ENCODE measurements at places on chromosomes 6 and 20. TPM values are rescaled to one million over a fixed set of nuclear protein-coding genes. Genes with fewer than 3 reads are reported as not detected.

DNA sequence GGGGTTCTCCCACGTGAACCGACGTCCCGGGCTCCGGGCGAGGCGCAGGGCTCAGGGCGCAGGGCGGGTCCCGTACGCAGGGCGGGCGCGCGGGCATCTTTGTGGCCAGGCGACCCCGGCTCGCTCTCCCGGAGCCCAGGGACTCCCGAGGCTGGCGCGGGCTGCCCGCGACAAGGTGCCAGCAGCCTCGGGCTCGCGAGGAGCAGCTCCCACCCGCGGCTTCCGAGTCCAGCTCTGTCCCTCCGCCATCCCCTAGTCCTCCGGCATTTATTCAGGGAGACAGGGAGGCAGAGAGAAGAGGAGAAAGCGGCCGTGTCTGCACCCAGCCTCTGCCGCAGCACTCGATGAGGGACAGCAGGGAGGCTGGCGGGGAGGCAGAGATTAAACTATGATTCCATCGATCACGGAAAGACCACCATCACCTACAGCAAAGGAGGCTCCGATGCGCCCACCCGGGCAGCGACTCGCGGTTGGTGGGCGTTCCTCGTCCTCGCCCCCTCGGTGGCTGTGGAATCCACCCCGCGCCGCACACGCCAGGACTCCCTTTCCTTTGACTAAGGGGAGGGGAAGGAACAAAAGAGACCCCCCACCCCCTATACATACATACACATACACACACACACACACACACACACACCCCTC lies 1.1 kb downstream of the RGS17 start:
- no peak for DNase-seq

The TNFRSF6B gene
- total RNA-seq: 7.1 TPM

The BMP6 gene
- total RNA-seq: 8.4 TPM

The PAX1 gene
- total RNA-seq: not detected

- no peak for DNase-seq
Observed at GRCh38 chr20:49445176-49445575, 37.3 kb downstream of the KCNB1 start.

DNA sequence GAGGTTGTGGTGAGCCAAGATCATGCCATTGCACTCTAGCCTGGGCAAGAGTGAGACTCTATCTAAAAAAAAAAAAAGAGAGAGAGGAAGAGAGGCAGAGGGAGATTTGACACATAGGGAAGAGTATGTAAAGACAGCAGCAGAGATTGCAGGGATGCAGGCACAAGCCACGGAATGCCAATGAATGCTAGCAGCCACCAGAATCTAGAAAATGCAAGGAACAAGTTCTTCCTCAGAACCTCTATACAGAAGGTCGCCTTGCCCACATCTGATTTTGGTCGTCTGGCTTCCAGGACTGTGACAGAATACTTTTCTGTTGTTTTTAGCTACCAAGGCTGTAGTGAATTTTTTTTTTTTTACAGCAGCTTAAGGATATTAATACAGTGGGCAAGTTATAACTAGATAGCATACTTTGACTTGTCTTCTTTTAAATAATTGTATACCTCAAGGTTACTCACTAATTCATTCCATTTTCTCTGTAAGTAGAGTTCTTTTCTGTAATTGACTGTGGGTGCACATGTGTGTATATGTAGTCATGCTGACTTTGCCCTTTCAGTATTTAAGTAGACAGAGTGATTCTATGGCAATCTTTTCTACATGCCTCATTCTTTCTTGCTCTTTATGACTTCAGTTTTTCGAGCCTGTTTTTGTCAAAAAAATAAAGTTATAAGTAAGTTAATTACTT lies 402.2 kb downstream of the GJA1 start:
- DNase-seq: no peak

The PPP1R3D gene
- 16.1 TPM for total RNA-seq

DNA sequence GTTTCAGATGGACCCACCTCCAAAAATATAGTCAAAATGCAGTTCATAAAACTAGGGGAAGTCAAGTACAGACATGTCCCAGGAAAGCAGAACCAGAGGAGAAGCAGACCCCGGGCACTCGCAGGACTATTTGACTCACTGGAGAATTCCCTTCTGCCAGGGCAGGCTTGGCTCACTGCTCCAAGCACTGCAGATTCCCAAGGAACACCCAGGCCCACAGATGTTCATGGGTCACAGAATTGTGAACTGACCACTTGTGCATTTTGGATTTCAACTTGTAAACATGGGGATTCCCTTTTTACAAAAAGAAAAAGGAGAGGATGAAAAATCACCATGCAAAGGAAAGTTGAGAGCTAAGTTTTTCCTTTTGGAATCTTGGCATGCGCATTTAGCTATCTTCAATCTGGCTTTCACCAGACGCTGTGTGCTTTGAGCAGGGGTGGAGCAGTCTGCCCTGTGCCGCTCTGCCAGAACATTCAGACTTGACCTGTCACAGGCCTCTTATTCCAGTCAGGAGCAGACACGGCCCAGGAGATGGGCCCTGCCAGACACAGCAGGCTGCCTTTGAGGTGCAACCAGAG lies 237.5 kb upstream of the TAB2 start:
- peak; percentile 45 for DNase-seq

DNA sequence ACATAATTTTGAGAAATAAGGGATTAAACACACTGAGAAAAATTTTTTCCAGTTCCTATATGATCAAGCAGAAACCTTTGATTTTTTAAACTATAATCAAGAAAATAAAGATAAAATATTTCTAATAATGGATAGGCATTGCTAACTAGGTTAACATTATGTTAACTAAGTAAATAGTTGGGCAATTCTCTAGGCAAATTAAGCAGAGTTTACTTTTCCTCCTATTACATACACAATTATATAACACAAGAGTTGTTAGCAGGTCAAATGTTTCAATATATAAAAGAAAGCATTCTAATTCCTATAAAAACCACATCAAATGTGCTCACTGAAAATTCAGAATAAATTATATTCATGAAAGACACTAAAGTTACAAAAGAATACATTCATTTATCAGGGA lies 191.7 kb downstream of the GMDS start:
- no peak for DNase-seq

DNA sequence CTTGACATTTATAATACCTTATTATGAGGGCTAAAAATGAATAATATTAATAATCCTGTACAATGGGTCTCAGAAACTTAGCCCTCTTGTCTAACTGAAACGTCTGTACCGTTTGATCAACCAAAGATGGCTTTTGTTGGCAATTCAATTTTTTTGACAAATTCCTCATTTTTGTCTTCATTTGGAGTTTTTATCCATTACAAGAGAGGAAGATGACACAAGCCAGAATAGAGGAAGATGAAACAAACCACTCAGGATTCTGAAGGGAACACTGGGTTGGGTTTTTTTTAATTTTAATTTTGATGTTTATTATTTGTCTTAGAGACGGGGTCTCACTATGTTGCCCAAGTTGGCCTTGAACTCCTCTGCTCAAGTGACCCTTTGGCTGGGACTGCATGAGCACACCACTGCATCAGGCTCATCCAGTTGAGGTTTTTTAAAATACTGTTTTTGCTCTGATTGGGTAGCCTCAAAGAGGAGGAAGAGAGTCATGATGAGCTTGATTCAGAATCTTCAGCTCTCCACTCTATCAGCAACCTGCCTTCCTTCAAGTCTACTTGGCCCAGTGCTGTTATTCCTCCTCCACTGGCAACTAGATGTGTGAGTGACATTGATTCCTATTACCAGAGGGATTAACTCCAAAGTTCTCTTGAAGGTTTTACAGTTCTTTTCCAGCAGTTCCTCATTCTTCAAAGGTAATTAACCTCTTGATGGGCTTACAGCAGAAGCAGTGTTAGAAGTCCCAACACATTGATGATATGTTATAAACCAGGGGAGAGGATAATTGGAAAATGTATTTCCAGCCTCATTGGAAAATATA lies 71.3 kb downstream of the ATXN1 start:
- DNase-seq: no peak

The PEX6 gene
- 37.6 TPM for total RNA-seq

- no peak for DNase-seq
Observed at GRCh38 chr20:25699914-25700313, 3.3 kb upstream of the ZNF337 start.

GRCh38 chr20:48295445-48295903 lies 510.2 kb upstream of the SULF2 start:
- DNase-seq: no peak

- no peak for DNase-seq
Observed at GRCh38 chr20:58973866-58974265, 7.2 kb upstream of the NELFCD start.

DNA sequence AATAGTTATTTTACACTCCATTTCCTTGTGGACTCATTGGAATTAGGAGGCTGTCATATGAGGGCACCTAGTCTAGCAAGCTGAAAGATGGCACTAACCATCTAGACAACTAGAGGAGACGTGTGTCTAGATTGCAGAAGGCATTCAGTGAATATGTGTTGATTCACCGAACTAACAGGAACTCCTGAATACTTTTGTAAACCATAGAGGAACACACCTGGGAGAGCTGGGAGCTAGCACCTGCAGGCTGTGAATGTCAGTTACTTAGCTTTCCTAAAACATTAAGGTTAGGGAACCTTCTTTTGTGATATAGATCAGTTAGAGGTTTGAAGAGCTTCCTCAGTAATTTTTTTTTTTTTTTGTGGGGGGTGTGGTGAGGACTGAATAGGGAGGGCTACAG lies 7.7 kb downstream of the OPN5 start:
- DNase-seq: no peak

- no peak for DNase-seq
Observed at GRCh38 chr6:149909701-149910470, 12.0 kb upstream of the RAET1E start.

DNA sequence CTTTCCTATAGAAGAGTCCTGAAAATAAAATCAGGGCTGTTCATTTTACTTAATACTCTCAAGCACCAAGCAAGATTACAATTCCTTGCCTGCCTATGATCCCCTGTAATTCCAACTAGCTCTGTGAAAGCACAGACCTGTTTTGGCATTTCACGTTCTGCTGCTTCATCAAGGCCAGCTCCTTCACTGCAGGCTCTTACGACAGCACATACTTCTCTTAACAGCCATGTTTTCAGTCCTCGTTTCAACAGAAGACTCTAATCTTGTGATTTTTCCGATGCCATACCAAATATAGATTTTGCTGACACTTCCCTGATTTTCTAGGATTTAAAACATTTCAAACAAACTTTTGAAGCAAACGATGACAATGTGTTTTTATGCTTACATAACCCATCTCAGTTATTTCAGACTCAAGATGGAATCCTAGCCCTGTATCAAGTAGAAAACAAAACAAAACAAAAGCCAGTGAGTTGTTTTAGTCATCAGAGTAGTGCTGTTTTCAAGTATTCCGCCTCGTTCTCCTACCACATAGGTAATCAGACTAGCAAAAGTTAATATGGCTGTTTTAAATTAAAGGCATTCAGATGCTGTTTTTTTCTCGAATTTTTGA lies 616.5 kb upstream of the CITED2 start:
- DNase-seq: no peak

The MKKS gene
- 8.1 TPM for total RNA-seq

DNA sequence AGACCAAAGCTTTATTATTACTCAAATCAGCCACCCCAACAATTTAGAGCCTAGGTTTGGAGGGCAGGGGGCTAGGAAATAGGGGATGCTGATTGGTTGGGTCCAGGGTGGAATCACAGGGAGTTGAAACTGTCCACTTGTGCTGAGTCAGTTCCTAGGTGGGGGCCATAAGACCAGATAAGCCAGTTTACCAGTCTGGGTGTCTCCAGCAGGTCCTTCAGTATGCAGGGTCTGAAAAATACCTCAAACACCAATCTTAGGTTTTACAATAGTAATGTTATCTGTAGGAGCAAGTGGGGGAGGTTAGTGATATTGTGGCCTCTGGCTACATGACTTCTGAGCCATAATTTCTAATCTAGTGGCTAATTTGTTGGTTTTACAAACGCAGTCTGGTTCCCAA lies 63.2 kb downstream of the UBR2 start:
- DNase-seq: no peak

DNA sequence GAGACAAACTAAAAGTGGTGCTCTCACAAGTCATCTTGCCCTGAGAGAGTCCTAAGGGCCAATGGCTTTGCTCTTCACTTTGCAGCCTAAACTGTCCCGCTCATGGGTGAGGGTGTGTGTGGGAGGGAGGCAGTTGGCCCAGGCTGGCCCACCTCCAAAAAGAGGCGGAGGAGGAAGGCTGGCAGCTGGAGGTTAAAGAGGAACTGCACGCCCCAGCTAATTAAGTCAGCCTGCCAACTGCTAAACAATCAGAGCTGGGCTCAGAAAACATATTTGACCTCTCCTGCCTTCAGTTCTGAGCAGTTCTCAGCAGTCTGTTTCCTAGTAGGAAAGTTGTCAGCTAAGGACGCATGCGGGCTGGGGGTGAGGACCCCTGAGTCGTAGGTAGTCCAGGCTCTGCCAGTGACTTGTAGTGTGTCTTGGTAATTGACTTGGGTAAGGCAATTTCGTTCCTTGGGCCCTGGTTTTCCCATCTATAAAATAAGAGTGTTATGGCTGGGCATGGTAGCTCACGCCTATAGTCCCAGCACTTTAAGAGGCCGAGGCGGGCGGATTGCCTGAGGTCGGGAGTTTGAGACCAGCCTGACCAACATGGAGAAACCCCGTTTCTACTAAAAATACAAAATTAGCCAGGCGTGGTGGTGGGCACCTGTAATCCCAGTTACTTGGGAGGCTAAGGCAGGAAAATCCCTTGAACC lies 17.0 kb downstream of the GSS start:
- peak; percentile 46 for DNase-seq

DNA sequence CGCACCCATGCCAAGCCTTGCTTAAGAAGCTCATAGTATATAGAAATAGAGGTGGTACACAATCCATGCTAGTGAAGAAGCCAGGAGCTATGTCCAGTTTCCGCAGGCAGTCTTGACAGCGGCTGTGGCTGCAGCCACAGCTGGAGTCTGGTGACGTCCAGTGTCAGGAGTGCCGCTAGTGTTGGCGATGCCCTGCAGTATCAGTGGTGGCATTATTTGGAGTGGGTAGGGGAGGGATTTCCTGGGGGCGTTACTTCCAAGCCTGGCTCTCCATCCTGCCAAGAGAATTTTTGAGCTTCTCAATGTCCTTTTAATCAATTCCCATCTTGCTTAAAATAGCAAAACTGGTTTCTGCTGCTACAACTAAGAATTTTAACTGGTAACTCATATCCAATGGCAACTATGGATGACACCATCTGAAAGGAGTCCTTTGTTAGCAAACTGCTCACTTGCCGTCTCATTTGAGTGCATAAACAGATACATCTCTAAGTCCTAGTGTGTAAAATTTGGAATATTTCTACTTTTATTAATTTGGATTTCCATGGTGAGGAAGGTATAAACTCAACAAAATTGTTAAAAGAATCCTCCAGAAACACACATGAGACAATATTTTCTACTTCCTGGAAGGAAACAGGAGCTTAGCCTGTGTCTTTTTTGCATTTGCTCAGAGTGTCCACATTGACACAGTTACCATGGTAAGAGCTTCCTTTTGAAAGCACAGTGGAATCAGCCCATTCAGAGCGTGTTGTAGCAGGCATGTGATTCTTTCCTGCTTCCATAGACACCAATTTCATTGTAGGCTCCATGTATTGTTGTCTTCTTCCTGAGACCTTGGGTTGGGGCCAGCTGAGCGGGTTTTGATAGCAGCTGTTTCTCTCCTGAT lies 44.6 kb upstream of the PXDC1 start:
- no peak for DNase-seq

- no peak for DNase-seq
Observed at GRCh38 chr20:33875534-33876026, 64.4 kb downstream of the CHMP4B start.

GRCh38 chr6:95614094-95614493 lies 36.8 kb downstream of the MANEA start:
- DNase-seq: no peak

The ANKRD6 gene
- 4.1 TPM for total RNA-seq

- no peak for DNase-seq
Observed at GRCh38 chr6:163539101-163539762, 124.7 kb downstream of the QKI start.

Data from lower leg skin (tissue), 4 donors.